ENCODE measurements at places on chromosomes 3 and 15.
A peak's percentile ranks its signal among the peaks of the same experiment; 100 is the strongest.

DNA sequence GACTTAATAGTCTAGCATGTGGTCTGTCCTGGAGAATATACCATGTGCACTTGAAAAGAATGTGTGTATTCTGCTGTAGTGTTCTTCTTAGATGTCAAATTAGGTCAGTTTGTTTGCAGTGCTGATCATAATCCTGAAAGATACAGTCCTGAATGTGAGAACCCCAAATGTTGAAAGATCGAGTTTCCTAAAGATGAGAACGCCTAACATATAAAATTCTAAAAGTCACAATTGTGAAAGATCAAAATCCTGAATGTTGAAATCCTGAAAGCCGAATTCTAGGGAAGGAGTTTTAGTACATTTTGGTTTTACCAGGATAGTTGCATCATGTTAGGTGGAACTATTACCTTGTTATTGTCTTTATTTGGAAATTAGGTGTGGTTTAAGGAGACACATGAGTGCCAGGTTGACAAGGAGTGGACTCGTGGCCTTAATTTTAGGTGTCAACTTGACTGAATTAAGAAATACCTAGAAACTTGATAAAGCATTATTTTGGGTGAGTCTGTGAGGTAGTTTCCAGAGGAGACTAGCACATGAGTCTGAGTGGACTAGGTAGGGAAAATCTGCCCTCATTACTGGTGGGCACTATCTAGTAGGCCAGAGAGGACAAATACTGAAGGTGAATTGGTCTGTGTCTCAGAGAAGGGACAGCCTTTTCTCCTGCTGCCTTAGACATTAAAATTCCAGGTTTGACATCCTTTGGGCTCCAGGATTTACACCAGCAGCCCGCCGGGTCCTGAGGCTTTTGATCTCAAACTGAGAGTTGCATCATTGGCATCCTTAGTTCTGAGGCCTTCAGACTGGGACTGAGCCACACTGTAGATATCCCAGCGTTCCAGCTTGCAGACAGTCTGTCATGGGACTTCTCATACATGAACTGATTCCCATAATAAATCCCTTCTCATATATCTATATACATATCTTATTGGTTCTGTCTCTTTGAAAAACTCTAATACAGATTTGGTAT lies 77.1 kb downstream of the LRRC28 start:
- DNase-seq: no peak

DNA sequence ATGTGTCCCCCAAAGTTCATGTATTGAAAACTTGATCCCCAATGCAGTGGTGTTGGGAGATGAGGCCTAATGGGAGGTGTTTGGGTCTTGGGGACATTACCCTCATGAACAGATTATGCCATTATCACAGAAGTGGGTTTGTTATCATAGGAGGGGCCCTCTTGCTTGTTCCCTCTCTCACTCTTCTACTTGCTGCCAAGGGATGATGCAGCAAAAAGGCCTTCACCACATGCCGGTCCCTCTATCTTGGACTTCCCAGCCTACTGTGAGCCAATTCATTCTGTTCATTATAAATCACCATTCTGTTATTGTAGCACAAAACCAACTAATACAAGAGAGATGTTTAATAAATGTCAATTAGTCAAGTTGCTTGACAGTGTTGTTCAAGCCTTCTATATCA lies 47.2 kb downstream of the FAM227B start:
- DNase-seq: no peak

DNA sequence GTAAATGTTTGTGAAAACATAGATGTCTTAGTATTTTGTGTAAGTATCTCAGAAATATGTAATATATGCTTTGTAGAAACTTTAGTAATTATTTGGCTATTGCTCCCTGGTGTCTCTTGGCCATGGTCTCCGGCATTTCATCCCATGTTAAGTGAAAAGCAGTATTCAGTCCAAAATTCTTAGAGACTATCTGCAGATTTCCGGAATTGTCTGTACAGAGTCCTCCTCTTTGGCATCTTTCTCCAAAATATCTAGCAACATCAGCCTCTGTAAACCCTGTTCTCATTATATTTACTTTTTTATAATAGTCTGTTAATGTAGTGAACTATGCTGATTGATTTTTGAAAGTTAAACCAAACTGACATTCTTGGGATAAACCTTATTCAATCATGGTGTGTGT lies 352.7 kb downstream of the ARPP21 start:
- DNase-seq: no peak

- no peak for DNase-seq
Observed at GRCh38 chr3:33360136-33360825, 79.9 kb downstream of the UBP1 start.

GRCh38 chr15:25345943-25346342 lies 92.9 kb downstream of the UBE3A start:
- no peak for DNase-seq

DNA sequence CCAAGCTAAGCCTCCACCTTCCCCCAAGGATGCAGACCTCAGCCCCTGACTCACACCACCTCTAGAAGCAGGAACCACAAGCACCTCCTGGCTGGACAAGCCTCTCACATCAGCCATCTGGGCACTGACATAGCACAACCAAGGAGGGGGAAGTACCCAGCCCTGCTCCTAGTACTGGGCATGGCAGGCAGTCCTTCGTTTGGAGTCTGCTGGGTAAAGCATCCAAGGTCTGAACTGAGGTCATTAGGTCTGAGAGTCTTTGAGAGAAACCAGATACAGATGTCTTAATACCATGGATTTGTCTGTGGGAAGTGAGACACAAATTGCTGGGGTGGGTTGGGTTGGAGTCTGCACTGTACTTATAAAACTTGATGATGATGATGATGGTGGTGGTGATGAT lies 61.8 kb downstream of the CCDC33 start:
- DNase-seq: no peak

DNA sequence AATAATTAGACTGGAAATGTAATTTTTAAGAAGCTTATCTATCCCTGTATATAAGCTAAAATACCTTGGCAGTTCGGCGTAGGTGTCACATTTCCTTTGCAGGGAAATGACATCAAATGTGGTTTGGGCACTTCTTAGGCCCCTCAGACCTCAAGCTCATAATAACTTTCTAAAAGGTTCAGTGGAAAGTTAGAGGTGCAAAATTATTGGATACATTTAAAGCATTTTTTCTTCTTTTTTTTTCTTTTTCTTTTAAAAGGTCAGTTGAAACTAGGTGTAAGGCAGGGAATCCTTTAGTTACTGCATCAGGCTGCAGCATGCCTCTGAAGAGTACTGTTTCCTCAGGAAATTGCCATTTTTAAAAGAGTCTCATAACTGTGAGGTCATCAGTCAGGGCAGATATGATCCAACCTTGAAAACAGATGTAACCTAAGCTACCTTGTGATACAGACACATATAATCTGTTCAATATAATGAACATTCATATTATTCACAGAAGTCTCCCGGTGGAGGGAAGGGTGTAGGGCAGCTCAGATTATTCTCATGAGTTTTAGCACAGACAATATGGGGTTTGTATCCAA lies 4.8 kb downstream of the SACM1L start:
- DNase-seq: no peak

- no peak for DNase-seq
Observed at GRCh38 chr15:78928616-78929093, 16.2 kb downstream of the CTSH start.

- DNase-seq: peak; percentile 92
Observed at GRCh38 chr3:51670823-51671733, at the start of gene TEX264. TSS of gene TEX264 (plus strand) at chr3:51671252. CDS start at chr3:51674305, 3,053 bp downstream.

GRCh38 chr3:128767094-128767750 lies 41.2 kb downstream of the RAB7A start:
- DNase-seq: no peak

GRCh38 chr15:101560722-101561583 lies 71.4 kb upstream of the PCSK6 start:
- DNase-seq: no peak

GRCh38 chr3:170753421-170754310 lies 116.3 kb downstream of the RPL22L1 start:
- DNase-seq: no peak

GRCh38 chr3:71206305-71207165 lies 377.0 kb downstream of the FOXP1 start:
- no peak for DNase-seq

DNA sequence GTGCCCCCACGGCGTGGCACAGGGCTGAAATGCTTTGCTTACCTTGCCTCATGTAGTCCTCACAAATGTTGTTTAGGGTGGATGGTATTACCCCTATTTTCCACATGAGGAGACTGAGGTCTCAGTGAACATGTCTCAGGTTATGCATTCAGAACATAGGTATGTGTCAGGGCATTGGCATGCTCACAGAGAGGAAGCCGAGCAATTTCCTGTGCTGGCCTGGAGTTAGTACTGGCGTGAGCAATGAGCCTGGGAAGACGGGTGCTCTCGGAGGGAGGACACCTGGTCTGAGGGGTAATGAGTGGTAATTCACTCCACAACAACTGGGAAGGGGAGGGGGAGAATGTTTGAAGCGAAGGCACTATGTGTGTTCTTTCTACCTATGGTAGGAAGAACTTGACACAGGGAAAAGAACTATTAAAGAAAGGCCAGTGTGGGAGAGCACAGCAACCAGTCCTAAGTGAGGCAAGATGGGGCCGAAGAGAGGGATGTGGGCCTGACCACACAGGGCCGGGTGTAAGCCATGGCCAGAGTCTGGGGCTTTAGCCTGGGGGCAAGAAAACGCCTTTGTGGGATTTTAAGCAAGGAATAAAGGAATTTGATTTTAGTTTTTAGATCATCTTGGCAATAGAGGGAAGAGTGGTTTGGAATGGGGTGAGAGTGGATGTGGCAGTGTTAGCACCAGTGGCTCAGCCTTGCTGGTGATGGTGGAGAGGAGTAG lies 4.9 kb upstream of the FAM131A start:
- no peak for DNase-seq

Data from activated T-cell treated with anti-CD3 and anti-CD28 coated beads, Interleukin-2, amount 50 U/mL, for 24 hours (primary cell).